ENCODE measurements at places on chromosomes 5 and 9.
A peak's percentile ranks its signal among the peaks of the same experiment; 100 is the strongest.

- DNase-seq = no peak
Measured at GRCh38 chr5:43396762-43397304, 15.4 kb downstream of the CCL28 start.

DNA sequence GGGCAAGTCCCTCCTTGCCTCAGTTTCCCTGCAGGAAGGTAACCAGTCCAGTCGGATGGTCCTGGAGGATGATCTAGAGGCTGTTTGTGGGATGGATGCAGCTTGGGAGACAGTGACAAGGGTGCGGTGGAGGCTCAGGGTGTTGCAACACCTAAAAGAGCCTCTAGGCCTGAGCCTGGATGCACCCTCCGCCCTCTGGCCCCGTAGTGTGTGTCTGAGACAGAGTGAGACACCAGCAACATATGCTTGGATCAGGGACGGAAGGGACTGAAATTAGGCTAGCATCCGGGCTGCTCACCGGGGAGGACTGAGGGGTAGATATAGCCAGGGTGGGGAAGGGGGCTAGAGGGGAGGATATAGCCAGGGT, 1.1 kb downstream of the CRAT start:
- no peak for DNase-seq

- no peak for DNase-seq
Measured at GRCh38 chr5:8749556-8749955, 796.3 kb downstream of the SEMA5A start.

DNA sequence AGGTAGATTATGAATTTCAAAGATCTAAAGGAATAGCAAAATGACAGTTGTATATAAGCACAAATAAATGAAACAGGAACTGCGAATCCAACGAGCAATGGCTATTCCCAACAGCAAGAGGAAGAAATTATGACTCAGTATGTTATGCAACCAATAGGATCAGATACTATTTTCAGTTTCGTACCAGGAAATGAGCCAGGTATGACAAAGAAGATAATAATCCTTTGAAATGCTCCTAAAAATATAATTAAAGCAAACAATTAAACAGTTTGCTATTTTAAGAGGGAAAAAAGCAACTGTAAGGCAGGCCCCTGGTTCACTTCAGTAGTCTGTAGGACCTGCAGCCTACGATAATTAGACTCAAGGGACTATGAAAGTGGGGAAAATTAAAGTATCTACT, 58.9 kb downstream of the AUH start:
- DNase-seq = no peak

- peak; percentile 85 for DNase-seq
Measured at GRCh38 chr9:38233343-38233742, 159.2 kb upstream of the ALDH1B1 start.

- no peak for DNase-seq
Measured at GRCh38 chr5:35813521-35813920, 43.2 kb upstream of the IL7R start.

GRCh38 chr5:16936150-16936988, at the start of gene MYO10:
MYO10 (minus strand) TSS chr5:16936288; CDS start chr5:16935808, 480 bp downstream.
- DNase-seq = peak; percentile 86

- DNase-seq = no peak
Measured at GRCh38 chr5:9776525-9776924, 146.4 kb upstream of the TAS2R1 start.

Measured in NCI-H2081 (cell line).